ENCODE measurements at places on chromosomes 11 and 22.

DNA sequence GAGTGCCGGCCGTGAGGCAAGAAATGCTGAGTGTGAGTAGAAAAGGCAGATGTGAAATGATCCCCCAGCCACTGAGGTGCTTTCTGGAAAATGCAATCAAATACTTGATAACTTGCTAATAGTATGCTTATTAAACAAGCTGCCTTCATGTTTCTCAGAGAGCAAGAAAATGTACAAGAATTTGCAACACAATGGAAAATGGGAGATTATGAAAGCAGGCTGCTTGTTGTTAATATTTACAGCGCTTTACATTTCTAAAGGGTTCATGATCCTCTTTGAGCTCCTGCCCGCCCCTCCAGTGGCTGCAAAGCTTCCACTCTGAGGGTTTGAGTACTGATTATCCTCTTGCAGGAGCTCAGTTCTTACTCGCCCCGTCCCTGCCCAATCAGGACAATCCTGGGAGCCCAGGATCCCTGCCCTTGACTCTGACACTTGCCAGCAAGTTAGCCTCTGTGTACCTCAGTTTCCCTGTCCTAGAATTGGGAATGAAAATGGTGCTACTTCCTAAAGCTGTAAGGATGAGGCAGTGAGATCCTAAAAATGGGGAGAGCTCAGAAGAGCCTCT, 645.1 kb downstream of the TBC1D22A start:
- DNase-seq, result no peak

DNA sequence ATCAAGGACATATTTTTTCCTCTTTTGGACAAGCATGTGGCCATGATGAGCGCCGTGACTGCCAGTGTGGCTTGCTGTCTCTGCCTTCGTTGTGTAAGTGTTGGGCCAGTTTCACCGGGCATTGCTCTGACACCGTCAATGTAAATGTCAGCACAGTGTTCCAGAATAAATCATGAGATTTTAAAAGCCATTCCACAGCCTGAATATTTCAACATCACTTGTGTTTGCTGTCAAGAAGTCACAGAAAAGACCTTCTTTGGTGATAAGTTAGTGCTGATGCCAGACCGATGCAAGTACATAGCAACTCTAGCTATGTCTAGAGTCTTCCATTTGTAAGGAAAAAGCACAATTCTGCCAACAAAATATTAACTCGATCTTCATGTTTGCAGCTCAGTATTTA, 467.8 kb downstream of the TBC1D22A start:
- no peak for DNase-seq

- no peak for DNase-seq
Measured at GRCh38 chr11:24637520-24637919, 140.7 kb downstream of the LUZP2 start.

GRCh38 chr11:110077346-110077745, 15.8 kb upstream of the ZC3H12C start:
- no peak for DNase-seq

GRCh38 chr22:50262460-50262911, 1.0 kb upstream of the MAPK12 start:
- no peak for DNase-seq

DNA sequence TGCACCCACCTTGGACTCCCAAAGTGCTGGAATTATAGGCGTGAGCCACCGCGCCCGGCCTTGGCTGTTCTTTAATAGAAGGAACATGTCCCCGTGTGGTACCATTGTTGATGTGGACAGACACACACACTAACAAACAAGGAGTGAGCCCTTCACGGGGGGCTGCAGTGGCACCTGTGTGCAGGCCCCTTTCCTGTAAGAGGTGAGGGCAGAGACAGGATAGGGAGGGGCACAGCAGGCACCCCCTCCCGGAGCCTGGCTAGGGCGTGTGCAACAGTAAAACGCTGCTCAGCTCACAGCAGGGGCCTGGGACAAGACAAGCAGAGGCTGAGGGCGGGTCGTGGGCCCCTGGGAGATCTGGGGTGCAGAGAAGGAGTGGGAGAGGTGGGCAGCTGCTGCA, 37.8 kb downstream of the GRIK4 start:
- no peak for DNase-seq

- no peak for DNase-seq
Measured at GRCh38 chr11:59759900-59760299, 4.7 kb downstream of the STX3 start.

DNA sequence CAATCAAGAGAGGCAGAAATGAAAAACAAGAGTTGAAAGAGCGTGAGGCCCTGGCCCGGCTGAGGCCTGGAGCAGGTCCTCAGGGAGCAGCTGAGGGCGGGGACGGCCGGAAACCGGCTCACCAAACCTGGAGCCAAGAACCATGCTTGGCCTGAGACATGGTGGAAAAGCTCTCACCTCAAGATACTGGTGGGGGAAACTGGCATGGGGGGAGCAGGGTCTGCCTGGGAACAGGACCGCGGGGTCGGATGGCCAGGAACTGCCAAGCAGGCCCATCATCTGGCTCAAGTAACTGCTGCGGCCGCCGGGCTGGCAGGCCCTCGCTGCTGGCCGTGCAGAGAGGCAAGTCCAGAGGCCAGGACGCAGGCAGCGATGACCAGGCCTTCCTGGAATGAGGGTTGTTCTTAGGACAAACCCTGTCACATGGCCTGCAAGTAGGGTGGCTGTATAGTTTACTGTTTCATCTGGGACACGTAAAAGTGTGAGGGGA, 18.9 kb upstream of the WNT11 start:
- no peak for DNase-seq

GRCh38 chr22:31867386-31868153, 76.8 kb upstream of the YWHAH start:
- DNase-seq, result no peak

- no peak for DNase-seq
Measured at GRCh38 chr11:64457416-64458010, 98.6 kb downstream of the RPS6KA4 start.

DNA sequence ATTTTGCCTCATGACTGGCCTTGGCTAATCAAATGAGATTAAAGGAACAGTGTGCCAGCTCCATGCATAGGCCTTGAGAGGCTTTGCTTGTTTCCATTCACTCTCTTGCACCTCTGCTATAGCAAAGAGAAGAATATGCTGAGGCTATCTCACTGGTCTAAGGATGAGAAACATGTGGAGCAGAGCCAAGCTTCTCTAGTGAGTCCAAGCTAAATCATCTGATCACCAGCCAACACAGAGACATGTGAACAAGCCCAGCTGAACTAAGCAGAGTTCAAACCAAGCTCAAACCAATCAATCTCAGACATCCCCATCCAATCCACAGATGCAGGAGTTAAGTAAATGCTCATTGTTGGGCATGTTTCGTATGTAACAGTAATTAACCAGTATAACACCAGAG, 69.4 kb upstream of the API5 start:
- DNase-seq, result no peak

GRCh38 chr11:35347921-35348331, 71.4 kb downstream of the SLC1A2 start:
- no peak for DNase-seq

All from retinal pigment epithelial cell (primary cell).